ENCODE measurements at places on chromosomes 3 and 15.

- no peak for DNase-seq
Observed at GRCh38 chr15:70416829-70417228, 319.1 kb upstream of the TLE3 start.

DNA sequence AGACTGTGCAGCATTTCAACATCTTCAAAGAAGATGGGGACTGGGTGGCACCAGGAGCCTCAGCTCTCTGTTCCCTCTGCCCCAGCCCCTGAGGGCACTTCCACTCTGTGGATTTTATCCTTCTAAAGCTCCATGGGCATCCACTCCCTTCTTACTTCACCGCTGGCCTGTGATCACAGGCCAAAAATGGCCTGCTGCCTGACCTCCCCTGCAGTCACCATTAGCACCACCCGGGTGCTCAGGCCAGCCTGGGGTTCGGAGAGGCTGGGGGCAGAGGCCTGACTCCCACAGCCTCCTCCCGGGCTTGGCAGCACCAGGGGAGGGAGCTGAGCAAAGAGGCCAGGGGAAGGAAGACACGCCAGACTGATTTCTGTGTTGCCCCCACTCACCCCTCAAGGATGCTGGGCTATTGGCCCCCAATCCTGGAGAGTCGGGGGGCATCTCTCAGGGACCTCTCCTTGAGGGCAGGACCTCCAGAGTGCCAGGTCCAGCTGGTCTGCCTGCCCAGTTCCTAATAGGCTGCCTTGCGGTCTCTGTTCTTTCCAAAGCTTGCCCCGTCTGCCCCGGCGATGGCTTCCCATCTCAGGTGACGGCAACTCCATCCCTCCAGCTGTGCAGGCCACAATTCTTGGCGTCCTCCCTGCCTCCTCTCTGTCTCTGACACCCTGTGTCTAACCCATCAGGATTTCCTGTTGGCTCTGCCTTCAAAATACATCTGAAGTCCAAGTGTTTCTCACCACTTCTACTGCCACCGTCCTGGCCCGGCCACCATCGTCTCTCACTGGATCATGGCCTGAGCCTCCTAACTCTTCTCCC lies 67.1 kb downstream of the EXOG start:
- DNase-seq = no peak

- no peak for DNase-seq
Observed at GRCh38 chr3:197378985-197379718, 80.7 kb upstream of the DLG1 start.

GRCh38 chr3:129952556-129953355 lies 21.8 kb upstream of the TRH start:
- DNase-seq = no peak

GRCh38 chr3:38637906-38638305 lies 11.6 kb downstream of the SCN5A start:
- no peak for DNase-seq

DNA sequence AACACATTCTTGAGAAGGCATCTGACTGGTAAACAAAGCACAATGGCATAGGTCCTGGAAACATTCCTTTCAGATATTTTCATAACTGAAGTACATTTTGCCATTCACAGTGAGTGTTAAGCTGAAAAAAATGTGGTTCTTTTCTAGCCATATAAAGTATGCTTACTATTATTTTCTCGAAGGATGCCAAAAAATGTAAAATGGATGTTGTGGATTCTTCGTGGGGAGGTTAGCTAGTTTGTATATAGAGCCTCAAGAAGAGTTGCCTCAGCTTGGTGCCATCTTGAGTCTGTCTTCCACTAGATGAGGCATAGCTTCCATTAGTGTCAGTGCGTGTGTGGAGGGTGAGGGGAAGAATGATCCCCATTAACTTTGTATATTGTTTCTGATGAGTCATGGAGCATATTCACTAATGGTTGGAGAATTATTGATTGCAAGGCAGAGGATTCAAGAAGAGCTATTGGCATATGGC lies 4.1 kb downstream of the MBNL1 start:
- DNase-seq = no peak

GRCh38 chr15:45205192-45205591 lies 17.4 kb upstream of the SHF start:
- DNase-seq = no peak

Data from stimulated activated CD8-positive, alpha-beta memory T cell treated with anti-CD3 and anti-CD28 coated beads, Interleukin-4, amount 100 ng/mL, for 1 hour (primary cell).